ENCODE measurements at places on chromosomes 7 and 10.

DNA sequence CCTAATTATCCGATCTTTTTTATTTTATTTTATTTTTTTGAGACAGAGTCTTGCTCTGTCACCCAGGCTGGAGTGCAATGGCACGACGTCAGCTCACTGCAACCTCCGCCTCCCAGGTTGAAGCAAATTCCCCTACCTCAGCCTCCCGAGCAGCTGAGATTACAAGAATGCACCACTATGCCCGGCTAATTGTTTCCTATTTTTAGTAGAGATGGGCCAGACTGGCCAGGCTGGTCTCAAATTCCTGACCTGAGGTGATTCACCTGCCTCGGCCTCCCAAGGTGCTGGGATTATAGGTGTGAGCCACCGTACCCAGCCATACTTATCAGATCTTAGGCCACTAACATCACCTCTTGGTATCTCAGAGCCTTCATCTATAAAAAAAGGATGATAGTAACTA is 4.9 kb downstream of the SLC25A13 start:
- DNase-seq: no peak

GRCh38 chr7:127792528-127793342 is 140.7 kb downstream of the SND1 start:
- DNase-seq: peak; percentile 15

GRCh38 chr7:142482891-142483658 is 225.2 kb upstream of the PRSS58 start:
- peak; percentile 41 for DNase-seq

GRCh38 chr10:96339956-96340904 is 18.6 kb downstream of the OPALIN start:
- DNase-seq: peak; percentile 49

DNA sequence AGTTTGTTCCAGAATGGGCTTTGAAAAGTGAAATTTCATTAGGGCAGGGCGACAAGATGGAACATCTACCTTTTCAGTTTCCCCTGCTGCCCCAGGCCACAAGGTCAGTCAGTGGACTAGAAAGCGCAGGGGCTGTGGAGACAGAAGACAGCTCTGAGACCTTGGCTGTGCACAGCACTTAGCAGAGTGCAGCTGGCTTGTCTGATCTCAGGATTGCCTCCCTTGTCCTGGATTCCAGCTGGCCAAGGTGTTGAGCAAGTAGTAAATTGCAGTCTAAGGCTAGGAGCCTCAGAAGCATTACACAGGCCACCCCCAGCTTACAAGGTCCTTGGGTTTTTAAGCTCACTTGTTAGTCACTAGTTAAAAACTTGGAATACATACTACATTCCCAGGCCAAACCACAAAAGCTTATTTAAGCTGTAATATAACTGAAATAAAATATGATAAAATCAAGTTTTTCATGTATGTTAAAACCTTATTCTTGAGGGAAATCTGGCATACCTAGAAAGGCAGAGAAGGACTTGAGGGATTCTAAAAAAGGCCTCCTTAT is 67.3 kb upstream of the NPY start:
- DNase-seq: no peak

DNA sequence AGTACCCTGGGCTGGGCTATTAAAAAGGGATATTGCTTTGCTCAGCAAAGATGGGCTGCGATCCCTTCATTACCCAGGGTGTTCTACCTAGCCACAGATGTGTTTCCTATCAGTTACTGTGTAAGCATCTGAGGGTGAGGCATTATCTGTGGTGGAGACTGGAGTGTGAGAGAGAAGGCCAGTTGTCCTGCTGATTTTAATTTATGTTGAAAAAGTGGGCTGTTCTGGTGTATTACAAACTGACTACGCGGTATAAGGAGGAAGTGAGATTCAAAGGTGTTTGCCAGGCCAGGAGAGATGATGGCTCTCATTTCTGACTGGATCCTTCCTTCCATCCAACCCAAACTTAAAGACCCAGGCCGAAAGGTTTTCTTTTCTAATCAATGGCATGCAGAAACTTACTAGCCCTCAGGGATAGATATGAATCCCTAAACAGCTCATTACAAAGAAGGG is 7.6 kb downstream of the TCF7L2 start:
- DNase-seq: no peak

DNA sequence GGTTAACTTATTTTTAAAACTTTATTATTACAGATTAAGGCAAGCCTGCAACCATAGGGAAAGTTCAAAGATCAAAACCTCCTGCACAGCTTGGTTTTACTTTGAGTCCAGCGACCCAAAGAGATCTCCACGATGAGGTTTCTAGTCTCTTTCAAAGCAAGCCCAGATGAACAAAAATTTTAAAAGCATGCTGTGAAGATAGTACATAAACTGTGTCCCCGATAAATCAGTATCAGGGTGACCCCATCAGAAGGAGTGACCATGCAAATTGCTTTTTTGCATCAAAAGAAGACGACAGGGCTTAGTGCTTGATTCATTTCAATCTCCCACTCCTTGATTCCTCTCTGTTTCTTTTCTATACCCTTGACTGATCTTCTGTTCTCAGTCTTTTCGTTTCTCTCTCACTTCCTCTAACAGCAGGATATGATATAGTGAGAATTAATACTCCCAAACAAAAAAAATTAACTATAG is 16.0 kb upstream of the DNTT start:
- DNase-seq: no peak

DNA sequence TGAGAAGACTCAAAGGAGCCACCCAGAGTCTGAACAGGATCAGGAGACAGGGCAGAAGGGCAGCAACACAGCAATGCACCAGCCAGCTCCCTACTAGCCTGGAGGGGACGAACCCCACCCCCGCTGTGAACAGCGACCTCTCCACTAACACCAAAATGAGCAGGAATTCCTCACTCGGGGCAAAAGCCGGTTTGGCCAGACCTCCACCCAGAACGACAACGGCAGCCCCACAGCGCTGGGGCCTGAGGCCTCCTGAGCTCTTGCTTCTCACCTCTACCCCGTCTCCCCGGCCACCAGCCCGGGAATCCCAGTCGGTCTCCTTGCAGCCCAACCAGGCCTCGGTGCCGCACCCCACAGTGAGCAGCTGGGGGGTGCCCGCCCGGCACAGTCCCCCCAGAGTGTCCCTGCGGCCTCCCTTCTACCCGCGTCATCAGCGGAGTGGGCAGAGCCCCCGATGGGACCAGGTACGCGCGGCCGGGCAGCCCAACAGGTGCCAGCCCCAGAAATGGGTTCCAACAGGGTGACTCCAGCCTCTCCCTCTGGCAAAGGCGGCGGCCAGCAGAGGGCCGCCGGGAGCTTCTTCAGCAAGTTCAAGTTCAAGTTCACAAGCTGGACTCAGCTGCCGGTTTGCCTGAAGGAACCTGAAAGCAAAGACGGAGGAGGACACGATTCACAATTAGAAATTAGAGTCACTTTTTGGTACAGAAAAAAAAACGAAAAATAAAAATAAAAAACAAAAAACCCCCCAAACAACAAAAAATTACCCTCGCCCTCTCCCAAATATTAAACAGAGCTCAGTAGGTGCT is 129.0 kb downstream of the MARCHF5 start:
- no peak for DNase-seq

DNA sequence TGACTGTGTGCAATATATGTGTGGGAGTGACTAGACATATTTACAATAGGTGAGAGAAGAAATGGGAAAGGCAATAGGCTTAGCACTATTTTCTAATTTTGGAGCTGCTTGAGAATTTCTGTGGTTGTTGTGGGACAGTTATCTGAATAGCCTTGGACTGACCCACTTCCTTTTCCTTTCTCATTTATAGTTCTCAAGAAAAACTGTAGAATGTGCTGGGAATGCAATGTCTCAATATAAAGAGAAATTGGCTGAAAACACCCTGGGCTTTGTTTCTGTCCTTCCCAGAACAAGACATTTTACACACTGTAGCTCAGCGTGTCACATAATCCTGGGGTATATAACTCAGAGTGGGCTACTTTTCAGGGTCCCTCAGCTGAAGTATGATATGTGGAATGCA is 153.0 kb upstream of the RHOBTB1 start:
- no peak for DNase-seq

GRCh38 chr10:44581996-44582395 is 197.1 kb upstream of the CXCL12 start:
- no peak for DNase-seq

- DNase-seq: no peak
Measured at GRCh38 chr10:99834410-99834809, 52.0 kb downstream of the ABCC2 start.

GRCh38 chr7:77464589-77464988 is 48.4 kb upstream of the GSAP start:
- DNase-seq: no peak

- no peak for DNase-seq
Measured at GRCh38 chr7:38360776-38361175, 87.3 kb upstream of the TARP start.

DNA sequence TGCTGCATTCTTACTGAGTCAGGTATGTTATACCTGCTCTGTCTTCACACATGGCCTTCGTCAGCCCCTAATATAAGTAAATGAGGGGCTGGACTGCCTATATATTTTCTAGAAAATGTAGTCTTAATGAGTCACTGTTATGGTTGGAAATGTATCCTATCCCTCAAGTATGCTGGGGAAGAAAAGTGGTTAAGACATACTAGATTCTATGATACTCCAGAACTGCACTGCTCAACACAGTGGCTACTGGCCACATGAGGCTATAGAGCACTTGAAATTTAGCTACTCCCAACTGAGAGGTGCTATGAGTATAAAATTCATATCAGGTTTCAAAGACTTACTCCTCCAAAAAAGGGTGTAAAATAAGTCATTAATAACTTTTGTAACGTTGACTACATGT is 104.3 kb upstream of the STEAP1B start:
- DNase-seq: no peak

- DNase-seq: no peak
Measured at GRCh38 chr10:132135053-132135872, 51.5 kb upstream of the DPYSL4 start.

GRCh38 chr7:154388412-154388811 is 336.2 kb downstream of the DPP6 start:
- DNase-seq: no peak

DNA sequence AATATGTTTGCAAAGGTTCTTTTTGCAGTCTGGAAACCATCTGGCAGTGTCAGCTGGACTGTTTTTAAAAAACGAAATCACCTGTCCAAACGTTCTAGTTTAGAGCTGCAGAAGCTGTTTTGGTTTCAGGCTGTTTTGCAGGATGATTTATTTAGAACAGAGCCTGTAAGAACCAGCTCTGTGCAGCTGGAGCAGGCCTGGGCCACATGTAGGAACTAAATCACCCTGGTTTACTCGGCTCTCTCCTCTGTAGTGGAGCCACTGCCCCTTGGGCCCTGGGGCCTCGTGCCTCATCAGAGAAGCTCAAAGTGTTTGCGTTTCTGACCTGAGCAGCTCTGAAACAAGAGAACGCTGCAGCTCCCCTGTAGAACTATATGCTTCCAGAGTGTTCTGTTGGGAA is 142.5 kb downstream of the ACTR3B start:
- no peak for DNase-seq

- no peak for DNase-seq
Measured at GRCh38 chr7:94056796-94057207, 52.6 kb upstream of the BET1 start.

DNA sequence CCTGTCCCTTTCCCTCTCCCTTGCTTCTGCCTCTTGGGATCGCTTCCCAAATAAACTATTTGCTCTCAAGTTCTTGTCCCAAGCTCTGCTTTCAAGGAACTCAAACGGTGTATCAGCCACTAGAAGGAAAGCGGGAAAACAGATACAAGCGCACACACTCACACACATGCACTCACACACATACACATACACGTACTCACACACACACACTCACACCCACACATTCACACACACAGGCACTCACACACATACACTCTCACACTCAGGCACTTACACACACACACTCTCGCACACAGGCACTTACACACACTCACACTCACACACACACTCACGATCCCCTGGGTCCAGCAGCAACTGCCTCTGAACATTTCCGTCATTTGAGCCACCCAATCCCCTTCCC is 121.9 kb downstream of the RAB11FIP2 start:
- DNase-seq: no peak

DNA sequence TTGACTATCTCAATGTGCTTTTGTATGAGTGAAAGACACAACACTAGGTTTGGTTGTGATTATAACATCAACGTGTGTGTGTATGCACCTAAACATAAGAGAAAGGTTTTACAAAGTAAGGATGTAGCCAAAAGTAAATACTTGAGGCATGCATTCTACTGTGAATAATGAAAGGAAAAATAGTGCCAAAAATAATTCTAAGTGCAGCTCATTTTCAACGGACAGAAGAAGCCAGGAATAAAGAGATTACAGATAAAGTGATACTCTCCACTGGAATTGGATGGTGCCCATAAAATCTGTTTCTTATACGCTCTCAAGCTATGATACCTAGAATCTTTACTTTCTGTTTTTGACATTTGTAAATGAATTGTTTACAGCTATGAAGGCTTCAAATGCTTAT is 135.0 kb upstream of the TMEM72 start:
- no peak for DNase-seq

DNA sequence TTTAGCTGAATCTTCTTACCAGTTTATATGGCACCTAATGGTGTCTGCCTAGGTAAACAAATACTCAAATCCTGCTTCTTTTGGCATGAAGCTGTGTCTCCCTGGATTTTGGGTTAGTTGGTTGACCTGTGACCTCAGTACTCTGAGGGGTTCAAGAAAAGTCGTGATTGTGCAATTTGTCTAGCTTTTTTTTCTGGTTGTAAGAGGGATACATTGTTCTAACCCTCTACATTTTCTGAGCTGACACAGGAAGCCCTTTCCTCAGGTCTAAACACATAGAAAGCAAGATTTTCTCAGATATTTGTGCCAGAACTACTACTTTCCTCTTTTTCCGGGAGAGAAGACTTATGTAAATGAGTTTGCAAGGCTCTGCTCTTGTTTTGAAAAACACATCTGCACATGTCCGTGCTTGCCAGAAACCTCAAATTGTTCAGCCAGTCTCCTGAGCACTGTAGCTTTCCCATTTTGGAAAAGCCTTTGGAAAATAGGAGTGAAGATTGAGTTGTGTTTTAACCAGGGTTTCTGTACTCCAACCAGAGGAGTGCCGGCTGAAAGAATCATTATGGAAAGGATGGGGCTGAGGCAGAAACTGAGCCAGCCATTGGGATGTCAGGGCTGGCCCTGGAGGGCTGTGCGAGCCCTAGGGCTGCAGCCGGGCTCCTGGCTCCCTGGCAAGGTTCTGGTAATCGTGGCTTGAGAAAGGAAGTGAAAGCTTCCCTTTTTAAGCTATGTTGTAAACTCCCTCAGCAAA is 31.3 kb upstream of the CXCL12 start:
- no peak for DNase-seq

- DNase-seq: no peak
Measured at GRCh38 chr7:80316811-80317210, 182.2 kb downstream of the GNAI1 start.

DNA sequence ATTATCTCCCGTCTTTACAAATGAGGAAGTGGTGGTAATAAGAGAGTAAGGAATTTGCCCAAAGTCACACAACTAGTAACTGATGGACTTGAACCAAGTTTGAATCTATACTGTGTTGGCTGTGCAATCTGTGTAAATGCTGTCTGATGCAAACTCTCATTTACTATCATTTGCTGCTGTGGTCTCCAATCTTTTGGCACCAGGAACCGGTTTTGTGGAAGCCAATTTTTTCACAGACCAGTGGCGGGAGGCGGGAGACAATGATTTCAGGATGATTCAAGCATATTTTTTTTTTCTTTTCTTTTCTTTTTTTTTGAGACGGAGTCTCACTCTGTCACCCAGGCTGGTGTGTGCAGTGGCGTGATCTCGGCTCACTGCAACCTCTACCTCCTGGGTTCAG is 450.0 kb upstream of the FZD8 start:
- DNase-seq: no peak

All from stimulated activated CD4-positive, alpha-beta T cell treated with anti-CD3 and anti-CD28 coated beads, Interleukin-12 subunit alpha, Interleukin-12 subunit beta, amount 100 ng/mL, for 48 hours (primary cell).